ENCODE measurements at places on chromosomes 2 and 18.

DNA sequence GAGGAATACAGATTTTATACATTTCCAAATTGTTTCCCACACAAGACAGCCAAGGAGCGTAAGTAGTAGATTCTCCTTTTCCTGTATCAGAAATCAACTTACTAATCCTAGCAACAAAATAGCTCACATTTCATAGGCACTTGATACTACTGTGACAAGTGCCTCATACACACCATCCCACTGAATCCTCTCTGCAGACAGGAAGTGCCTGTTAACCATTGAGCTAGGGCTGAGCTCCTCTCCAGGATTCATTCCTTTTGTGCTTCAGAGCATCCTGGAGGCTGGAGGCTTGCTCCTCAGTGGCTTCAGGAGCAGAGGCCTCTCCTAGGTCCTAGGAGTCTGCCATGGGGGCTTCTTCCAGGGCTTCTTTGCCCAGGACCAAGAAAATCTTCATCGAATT is 20.8 kb upstream of the ZNF396 start:
- DNase-seq: peak; percentile 70

DNA sequence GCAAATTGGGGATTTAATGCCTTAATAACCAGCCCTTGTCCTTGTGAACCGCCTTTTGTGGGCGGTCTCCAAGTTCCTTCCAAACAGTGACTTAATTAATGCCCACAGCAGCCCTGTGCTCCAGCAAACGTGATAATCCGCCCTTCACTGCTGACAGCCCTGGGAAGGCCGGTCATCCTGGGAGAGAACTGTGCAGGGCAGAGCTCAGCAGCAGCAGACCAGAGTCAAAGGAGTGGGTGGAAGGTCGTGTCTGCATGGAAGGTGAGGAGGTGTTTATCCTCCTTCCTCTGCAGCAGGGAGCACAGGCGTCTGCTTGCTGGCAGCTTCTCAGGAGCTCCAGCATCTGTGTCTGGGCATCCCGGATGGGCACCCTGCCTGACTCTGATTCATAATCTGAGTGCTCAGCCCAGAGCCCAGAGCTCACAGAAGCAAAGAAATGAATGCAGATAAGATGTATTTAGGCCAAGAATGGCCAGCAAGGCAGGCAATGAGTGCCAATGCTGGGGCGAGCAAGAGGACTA is 270.0 kb upstream of the PXDN start:
- no peak for DNase-seq

DNA sequence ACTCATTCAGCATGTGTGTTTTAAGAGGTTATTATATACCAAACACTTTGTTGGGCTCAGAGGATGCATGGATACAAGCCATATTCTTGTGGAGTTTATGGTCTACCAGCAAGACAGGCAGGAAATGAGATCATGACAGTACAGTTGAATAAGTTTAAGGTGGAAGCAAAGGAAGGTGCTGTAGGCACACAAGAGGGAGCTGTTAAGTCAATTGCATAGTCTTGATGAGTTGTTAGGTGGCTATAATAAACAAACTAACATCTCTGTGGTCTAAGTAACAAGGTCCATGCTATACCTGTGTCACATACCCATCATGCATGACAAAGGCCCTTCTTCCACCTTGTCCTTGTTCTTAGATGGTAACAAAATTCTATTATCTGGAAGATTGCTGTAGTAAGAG is 538.3 kb downstream of the CNTNAP5 start:
- peak; percentile 65 for DNase-seq

- peak; percentile 88 for DNase-seq
These were observed 108.8 kb downstream of the TWIST2 start for GRCh38 chr2:238956676-238957075.

DNA sequence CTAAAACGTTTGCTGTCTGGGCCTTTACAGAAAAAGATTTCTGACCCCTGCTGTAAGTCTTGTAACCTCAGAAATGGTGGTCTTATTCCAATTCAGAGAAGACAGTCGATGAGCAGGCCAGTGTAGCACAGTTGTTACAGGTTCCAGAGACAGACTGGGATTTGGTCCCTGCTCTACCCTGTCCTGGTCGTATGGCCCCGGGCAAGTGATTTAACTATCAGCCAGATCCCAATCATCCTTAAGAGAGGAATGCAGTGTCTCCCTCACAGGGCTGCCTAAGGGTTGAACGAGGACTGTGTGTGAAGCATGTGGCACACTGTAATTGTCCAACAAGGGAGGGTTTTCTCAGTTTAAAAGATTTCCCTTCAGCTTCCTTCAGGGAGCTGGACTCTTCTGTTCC is 47.2 kb downstream of the HK2 start:
- DNase-seq: no peak

GRCh38 chr2:109458512-109458911 is 155.3 kb downstream of the SEPTIN10 start:
- DNase-seq: no peak

DNA sequence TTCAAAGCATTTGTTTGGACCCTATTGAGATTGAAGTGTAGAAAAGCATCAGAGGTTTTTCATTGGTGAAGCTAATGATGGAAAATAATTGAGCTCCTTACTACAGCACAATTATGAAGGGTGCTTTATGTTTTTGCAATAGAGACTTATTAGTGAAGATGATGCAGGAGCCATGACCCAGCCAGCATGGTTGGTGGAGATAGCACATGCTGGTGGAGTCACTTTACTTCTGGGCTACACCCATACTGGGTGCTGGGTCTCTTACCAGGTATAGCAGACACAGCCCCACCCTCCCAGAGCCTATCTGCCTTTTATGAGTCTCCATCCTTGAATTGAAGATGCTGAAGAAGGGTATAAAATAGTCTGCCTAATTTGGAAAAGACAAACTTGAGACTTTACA is 3.6 kb downstream of the ACP1 start:
- no peak for DNase-seq
